ENCODE measurements at places on chromosomes 2 and 18.

DNA sequence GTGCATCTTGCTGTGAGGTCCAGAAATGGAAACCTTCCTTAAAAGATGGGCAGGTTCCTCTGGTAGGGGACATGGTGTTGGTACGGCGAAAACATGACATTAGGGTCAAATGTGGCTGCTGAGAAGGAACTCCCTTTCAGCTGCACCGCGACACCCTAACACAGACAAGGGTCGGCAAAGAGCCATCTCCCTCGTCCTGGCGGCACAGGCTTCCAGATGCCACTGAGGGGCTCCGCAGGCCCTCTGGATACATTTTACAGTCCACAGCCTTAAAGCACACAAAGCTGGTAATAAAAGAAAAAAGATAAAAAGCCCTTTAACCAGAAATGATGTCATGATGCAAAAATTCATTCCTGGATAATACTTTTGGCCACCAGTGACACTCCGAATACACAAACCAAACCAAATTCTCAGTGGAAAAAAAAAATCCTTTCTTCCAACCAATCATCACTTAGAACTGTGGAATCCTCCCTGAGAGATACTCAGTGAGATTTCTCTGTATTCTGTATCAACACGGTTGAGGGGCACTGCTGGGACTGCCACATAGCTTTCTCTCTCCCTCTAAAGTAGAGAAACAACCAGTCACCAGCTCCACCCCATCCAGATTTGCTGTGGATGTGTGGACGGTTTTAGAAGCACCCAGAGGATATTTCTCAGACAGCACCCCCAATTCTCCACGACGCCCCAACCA lies 174.8 kb downstream of the HDAC4 start:
- DNase-seq, result no peak

DNA sequence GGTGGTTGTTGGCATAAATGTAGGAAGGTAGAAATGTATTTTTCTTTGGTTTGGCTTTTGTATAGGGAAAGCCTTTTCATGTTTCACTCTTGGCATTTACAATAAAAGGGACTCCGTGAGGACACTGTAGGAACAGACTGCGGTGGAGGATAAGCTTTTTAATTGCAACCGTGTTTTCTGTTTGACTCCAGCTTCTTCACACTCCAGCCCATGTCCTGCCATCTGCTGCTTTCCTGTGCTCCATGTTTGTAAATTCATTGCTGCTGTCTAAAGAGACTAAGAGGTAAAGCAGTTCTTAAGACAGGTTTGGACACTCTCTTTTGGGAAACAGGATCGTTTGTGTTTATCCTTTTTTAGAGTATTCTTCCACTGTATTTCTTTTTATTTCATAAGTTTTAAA lies 33.3 kb downstream of the WDR75 start:
- DNase-seq, result no peak

DNA sequence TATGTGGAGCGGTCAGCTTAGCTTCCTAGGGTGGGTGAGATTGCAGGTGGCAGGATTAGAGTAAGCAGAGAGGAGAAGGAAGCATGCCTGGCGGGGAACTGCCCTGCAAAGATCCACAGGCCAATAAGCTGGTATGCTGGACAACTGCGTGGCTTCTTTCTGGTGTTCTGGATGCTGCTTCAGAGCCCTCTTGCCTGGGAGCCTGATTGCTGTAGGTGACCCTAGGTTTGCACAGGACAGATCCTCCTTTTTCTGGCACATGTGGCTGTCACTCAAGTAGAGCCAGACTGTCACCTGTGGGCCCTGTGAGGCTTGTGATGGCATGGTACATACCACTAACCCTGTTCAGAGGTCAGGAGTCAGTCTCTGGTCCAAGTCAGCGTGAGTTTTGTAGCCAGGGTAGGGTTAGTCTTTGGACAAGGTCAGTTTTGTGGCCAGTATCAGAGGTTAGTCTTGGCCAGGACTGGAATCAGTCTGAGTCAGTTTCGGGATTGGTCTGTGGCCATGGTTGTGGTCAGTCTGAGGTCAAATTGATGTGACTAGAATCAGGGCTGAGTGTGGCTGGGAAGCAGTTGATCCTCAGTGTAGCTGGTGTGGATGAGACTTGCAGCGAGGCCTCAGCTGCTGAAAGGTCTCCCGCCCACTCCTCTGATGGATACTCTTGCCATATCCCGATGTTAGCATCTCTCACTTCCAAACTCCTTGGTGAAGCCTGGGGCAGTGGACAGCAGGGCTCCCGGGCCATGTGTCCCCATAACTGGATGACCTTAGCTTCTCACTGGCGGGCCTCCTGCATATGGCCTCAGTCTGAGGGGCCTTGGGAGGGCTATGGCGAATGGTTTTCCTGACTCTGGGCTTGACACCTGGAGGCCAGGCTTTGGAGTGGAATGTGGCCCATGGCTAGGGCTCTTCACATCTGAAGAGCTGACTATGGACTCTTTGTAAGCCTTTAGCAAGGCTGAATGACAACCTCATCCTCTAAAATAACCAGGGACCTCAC lies 260.5 kb downstream of the DYSF start:
- DNase-seq, result no peak

GRCh38 chr18:62324917-62325805 lies at the start of gene TNFRSF11A:
TNFRSF11A (plus strand) TSS chr18:62325310; CDS start chr18:62325353, 43 bp downstream.
- peak; percentile 48 for DNase-seq

DNA sequence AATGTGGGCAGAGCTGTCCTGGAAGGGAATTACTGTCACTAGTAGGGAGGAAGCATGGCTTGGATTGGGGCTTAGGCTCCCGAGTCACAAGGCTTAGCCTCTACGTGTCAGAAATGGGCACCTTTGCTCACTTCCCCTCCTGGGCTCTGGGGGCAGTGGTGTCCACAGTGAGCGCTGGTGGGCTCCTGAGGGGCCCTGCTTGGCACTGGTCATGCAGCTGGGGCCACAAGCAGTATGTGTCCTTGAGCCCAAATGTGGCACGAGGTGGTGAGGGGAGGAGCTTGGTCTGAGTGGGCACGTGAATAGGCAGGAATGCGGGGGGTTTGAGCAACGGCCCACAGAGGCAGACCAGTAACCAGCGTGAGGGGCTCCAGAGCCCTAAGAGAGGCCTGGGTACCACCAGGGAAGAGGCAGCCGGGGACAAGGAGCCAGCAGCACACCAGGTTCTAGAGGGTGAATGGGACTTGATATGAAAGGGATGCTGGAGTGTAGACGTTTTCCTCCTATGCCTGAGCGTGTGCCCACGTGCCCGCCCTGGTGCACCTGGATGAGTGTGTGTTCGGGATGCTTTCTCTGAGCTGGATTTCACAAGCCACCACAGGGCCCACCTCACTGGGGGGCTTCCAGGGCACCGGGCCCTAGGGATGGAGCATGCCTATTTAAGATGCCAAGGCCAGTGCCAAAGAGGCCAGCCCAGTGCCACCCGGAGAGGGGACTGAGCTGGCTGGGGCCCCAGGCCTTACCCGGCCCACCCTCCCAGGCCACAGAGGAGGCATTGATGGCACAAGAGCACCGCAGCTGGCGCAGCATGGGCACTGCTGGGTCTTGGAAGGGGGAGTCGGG lies 22.8 kb upstream of the PTMA start:
- no peak for DNase-seq

GRCh38 chr2:133737242-133737993 lies 169.2 kb upstream of the NCKAP5 start:
- no peak for DNase-seq

DNA sequence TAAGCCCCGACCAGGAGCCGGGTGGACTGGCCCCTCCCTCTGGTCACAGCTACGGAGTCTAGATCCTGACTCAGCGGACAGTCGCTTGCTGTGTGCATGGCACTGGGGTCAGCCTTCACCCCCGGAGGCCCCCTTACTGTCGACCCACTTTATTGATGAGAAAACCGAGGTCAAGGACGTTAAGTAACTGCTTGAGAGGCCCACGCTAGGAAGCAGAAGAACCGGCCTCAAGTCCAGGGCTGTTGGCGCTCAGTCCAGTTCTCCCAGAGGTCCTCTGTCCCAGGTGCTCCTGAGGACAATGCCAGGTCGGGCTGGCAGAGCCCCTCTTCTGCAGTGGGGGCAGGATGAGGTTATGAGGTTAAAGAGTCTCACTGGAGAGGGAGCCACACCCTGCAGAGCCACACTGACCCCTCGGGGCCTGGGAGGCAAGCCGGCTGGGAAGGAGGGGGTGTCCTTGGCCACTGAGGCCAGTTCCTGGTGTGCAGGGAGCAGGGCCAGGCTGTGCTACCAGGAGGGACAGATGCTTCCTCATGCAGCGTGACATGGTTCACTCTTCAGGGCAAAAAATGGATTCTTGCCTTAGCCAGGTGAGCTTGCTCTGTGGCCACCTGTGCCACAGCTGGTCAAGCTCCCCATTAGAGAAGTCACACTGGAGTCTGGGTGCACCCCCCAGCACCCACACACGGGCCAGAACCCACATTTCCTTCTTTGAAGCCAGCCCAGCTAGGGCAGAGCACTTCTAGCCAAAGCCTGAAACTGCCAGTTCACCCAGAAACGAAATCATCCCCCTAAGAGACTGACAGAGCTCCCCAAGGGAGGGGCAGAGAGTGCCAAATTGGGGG lies 47.3 kb upstream of the HPCAL1 start:
- DNase-seq, result no peak

DNA sequence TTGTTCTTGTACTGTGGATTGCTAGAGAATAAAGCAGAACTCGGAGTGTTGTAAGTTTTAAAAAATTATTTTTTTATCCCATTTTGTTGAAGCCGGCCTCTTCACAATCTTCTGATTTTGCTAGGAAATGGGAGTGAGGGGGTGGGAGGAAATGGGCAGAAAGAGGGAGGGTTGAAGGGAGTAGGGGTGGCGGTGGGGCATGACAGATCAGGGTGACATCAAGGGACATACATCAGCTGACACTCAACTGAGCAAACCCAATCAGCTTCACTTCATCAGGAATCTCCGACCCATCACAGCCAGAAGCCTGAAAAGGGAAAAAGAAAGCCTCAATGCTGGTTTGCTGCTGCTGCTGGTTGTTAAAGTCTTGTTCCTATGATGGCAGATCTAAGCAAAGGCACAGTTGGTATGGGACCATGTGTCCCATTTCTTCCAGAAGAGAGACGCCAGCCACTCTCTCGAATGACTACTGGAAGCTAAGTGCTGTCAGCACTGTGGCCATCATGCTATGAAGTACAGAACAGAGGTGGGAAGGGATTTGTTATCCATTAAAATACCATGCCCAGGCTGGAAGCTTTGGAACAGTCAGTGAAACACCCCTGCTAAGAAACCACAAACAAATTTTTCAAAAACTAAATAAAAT lies 292.0 kb downstream of the STK39 start:
- no peak for DNase-seq

GRCh38 chr2:72082021-72082601 lies 65.6 kb downstream of the CYP26B1 start:
- DNase-seq, result no peak

- no peak for DNase-seq
These were observed 185.5 kb upstream of the NRP2 start for GRCh38 chr2:205496772-205497171.

GRCh38 chr2:108594132-108594981 lies 60.1 kb downstream of the LIMS1 start:
- DNase-seq, result no peak

DNA sequence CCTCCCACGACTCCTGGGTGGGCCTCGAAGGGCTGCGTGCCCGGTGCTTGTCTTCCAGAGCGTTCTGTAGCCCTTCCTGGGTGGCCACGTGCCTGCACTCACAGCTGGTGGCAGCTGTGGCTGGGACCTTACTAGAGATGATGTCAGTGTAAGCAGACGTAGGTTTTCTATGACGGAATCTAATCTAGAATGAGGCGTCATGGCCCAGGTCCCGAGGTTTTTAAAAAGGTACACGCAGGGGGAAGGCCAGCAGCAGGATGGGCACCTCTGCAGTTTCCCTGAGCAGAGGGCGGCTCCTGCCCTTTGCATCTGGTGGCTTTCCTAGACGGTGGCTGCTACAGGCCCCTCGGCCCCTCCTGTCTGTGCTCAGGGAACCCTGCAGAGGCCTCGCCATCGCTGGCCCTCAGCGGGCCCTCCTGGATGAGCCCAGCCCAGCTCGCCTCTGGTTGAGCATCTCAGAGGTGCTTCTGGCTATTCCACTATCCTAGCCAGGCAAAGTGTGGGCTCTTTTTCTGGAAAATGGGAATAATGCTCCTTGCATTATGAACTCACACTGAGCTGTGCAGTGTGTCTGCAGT lies 49.6 kb upstream of the PXDN start:
- no peak for DNase-seq

DNA sequence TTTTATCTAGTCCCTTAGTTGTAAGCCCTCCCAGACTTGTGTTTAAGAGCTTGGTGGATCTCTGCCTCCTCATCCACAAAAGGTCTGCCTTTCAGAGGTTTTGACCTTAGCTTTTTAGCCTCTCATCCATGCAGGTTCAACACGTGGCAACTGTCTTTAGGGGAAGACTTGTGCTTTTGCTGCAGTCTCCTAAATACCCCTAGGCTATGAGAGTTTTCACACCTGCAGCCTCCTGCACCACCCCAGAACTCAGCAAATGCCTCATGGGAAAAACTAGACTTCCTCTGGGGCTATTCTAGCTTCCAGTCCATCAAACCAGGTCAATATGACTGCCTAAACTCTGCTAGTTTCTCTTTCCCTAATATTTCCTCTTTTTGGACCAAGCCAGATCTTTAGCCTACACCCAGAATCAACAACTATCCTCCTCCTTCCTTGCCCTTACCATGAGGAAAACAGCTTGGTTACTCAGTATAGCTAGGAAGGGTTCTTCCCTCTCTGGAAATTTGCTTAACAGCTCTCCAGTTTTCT lies 132.3 kb upstream of the RIOK3 start:
- DNase-seq, result no peak

DNA sequence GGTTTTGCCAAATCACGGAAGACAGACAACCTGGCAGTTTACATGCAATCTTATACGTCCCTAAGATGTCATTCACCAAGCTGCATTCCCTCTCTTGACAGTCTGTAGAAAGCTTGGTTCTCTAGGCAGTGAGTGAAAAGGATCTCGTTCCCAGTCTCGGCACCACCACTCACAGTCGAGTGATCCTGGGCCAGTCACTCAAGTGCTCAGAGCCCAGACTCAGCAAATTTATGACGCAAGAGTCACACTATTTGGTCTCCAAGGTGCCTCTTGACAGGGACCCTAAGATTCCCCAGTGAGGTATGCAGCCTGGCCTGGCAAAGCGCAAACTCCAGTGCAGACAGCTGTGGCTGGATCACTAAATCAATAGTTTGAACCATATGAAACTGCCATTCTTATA lies 77.9 kb downstream of the EIPR1 start:
- DNase-seq, result no peak

GRCh38 chr2:3749201-3749600 lies 45.8 kb downstream of the DCDC2C start:
- DNase-seq, result no peak

GRCh38 chr2:236956031-236956618 lies 129.6 kb upstream of the COPS8 start:
- DNase-seq, result no peak

- DNase-seq, result no peak
These were observed 383.7 kb downstream of the ZNF521 start for GRCh38 chr18:24968238-24968775.
